ENCODE measurements at places on chromosomes 16 and 17.

DNA sequence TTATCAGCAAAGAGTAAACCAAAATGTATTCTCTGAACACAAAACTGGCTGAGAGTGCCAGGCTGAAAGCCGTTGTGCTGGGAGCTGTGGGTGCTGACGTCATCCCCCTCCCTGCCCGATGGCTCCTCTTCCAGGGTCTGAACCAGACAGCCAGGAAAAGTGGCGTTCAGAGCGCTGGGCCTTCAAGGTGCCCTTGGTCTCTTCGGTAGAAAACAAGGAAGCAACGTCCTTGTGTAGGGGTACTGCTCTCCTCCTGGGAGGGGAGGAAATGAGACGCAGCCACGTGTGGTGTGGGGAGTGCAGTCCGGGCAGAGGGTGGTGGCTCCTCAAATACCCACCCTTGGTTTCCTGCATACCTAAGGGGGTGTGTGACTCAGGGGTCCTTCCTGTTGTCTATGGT, 394.7 kb downstream of the SEC14L1 start:
- DNase-seq = no peak

- DNase-seq = no peak
These were observed 144.0 kb downstream of the SOX9 start for GRCh38 chr17:72264682-72265405.

DNA sequence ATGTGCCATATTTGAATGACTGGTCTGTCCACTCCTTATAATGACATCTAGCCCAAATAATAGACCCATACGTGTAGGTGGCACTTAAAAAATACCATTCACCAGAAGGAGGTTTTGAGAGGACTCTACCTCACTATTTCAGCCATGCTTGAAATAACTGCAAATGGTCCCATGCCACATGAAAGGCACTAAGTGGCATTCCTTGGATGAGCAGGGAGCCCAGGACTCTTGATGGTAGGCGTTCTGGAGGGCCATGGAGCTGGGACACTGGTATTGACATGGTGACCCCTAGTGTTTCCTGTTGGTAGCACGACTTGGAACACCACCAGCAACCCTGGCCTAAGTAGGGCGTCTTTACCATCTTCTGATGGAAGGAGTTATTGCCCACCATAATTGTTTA, 148.7 kb upstream of the ZFHX3 start:
- no peak for DNase-seq

DNA sequence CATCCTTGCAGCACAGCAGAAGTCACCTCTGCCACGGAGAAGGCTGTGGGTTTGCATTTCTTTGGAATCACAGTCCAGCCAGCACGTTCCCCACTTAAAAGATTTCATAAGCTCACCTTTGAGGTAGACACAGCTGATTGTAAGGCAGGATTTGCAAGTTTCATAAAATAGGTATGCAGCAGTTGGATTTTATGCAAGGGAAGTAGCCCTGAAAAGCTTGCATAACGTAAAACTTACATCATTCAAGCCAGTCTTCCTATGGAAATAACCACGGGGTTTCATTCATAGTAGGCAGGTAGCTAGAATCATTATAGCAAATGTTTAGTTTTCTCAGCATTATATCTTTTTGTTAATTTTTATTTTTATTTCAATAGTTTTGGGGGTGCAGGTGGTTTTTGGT, 49.8 kb upstream of the ARHGAP44 start:
- no peak for DNase-seq

GRCh38 chr16:7140899-7141298, 191.7 kb upstream of the RBFOX1 start:
- no peak for DNase-seq

DNA sequence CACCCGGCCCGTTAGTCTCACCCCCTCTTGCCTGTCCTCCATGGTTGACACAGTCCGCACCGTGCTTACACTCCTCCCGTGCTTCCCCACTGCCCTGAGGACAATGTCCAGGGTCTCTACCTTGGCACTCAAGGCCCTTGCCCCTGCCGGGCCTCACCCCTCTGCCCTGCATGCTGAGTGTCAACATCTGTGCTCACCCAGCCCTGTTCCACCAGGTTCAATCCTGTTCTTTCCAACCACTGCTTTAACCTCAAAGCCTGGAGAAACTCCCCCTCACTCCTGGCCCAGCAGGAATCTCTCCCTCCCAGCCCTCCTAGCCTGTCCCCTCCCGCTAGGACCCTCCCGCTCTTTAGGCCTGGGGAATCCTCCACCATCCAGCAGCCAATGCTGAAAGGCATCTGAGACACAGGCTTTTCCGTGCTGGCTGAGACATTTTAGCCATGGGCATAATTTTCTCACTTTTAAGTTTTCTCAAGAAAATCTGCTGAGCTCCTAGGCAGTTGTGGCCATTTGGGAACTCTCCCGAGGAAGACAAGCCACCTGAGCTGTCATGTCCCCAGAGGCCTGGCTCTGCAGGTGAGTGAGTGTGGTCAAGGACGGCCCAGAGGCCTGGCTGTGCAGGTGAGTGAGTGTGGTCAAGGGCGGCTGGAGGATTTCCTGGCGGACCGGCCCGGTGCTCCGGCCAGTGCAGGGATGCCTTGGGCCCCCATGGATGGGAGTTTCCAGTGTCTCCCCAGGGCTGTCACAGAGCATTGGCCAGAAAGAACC, 10.8 kb upstream of the P2RX1 start:
- DNase-seq = no peak

- no peak for DNase-seq
These were observed 26.2 kb downstream of the TNFRSF13B start for GRCh38 chr17:16945663-16946218.

GRCh38 chr16:23501291-23501690, 9.0 kb downstream of the GGA2 start:
- no peak for DNase-seq

- DNase-seq = no peak
These were observed 55.8 kb upstream of the TANC2 start for GRCh38 chr17:62910277-62910676.

DNA sequence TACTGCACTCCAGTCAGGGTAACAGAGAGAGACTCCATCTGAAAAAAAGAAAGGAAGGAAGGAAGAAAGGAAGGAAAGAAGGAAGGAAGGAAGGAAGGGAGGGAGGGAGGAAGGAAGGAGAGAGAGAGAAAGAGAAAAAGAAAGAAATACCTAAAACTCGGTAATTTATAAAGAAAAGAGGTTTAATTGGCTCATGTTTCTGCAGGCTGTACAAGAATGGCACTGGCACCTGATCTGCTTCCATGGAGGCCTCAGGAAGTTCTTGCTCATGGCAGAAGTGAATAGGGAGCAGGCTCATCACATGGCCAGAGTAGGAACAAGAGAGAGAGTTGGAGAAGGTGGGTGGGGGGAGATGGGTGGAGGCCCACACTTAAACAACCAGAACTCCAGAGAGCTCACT, 215.2 kb upstream of the IRX3 start:
- DNase-seq = no peak

- DNase-seq = no peak
These were observed 387 bp downstream of the MSI2 start for GRCh38 chr17:57256708-57257112.

DNA sequence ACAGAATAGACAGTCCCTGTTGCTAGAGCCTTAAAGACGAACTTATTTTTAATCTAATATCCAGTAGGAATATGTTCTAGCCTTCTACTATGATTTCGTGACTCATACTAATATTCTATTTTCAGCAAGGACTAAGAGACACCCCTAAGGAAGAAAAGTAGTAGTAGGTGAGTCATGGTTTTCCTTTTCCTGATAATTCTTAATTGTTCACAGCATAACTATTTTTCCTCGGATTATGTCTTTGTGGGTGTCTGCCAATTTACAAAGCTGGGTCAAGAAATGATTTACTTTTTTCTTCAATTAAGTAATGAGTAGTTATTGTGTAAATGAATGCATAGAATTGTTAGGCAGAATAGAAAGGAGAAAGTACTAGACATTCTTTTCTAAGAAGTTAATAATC, 292.2 kb downstream of the TOX3 start:
- no peak for DNase-seq

- no peak for DNase-seq
These were observed 38.2 kb downstream of the IL4R start for GRCh38 chr16:27351989-27352388.

- no peak for DNase-seq
These were observed 13.3 kb upstream of the PECAM1 start for GRCh38 chr17:64403881-64404460.

GRCh38 chr16:14302031-14302398, 230.9 kb downstream of the MRTFB start:
- DNase-seq = no peak

DNA sequence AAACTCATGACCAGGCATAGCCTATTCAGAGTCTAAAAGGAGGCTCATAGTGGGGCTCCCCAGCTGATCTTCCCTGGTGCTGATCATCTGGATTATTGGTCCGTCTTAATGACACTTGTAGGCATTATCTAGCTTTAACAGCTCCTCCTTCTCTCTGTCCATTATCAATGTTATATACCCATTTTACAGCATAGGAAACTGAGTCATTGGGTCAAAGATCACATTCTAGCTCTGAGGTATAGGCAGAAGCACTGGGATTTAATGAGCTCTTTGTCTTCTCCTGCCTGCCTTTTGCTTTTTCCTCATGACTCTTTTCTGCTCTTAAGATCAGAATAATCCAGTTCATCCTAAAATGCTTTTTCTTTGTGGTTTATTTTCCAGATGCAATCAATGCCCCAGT, 756 bp downstream of the CCL2 start:
- no peak for DNase-seq

- peak; percentile 82 for DNase-seq
These were observed 17.6 kb downstream of the ZNF213 start for GRCh38 chr16:3152277-3152990.

DNA sequence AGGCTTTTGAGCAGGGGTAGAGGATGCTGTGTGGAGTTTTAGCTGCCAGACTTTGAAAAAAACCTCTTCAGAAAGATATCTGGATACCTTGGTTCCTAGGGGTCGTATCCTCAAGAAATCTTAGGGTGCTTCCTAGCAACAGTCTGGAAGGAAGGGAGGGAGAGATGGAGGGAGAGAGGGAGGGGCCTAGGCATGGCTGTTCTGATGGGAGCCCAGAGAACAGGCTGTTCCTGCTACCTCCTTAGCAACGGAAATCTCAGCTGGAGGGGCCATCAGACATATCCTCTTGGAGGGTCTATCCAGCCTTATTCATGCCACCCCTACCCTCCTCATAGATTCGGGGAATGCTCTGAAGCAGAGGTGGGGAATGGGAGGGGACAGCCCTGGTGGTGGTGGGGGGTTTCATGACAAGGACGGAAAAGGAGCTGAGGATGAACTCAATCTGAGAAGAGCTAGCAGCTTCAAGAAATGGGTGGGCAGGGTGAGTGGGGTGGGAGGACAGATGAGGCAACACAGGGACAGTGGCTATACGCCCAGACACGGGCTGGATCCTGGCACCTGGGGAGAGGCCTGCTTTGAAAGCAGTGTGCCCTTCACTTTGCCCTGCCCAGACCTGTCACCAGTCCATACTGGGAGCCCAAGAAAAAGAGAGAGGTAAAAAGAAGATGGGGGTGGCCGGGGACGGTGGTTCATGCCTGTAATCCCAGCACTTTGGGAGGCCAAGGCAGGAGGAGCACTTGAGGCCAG, 2.9 kb upstream of the THRA start:
- DNase-seq = no peak

DNA sequence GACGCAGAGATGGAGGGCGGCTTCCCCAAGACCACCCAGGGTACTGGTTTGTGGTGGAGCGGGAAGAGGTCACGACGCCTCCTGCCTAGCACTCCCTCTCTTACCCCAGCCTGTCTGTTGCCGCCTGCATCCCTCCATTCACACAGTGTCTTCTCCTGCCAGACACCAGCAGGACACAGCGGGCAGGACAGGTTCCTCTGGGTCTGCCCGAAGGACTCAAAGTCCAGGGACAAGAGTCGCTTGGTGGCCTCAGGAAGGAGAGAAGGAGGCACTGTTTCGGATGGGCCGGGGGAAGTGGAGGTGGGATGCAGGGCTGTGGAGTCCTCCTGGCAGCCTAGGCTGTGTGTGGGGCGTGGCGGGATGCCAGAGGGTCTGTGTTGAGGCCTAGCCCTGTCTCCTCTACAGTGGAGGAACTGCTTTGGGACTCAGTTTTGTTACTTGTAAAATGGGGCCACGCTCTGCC, 19.6 kb upstream of the TNS4 start:
- no peak for DNase-seq

DNA sequence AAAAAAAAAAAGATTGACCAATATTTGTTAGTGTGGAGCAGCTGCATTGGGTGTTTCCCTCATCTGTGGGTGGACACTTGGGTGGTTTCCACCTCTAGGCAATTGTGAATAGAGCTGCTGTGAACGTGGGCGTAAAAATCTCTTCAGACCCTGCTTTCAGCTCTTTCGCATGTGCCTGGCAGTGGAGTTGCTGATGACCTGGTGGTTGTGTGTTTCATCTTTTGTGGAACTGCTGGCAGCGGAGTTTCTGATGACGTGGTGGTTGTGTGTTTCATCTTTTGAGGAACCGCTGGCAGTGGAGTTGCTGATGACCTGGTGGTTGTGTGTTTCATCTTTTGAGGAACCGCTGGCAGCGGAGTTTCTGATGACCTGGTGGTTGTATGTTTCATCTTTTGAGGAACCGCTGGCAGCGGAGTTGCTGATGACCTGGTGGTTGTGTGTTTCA, 21.4 kb downstream of the ZC3H18 start:
- no peak for DNase-seq

DNA sequence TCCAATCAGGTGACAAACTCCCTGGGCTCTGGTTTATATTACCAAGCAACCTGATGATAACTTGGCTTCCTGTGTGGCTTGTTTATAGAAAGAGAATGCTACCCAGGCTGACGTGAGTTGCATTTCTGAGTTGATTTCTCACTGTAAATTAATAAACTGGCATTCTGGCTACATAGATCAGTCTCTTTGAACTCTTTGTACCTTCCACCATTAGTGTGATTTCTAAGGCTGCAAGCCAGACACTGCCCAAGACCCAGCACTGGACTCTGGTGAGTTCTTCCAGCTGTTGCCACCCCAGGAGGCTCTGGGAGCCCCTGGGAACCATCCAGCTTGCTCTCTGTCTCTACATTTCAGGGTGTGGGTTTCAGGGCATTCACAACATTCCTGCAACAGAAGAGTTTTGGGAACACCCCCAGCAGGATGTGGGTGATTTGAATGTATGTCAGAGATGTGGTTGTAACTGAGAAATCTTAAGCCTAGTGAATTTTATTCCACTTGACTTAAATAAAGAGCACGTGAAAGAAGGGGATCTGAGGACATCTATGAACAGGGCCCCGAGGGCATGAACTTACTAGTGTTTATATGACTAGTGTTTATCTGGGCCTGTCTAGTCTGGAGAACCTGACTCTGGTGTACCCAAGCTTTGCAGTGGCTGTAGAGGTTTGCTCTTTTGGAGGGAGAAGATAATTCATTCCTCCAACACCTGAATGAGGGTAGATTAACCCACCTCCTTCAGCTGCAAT, 30.3 kb upstream of the LRRC37A start:
- DNase-seq = peak; percentile 65

- DNase-seq = no peak
These were observed 49.6 kb upstream of the LRRC37A3 start for GRCh38 chr17:64968652-64969501.
